ENCODE measurements at places on chromosomes 1 and 21.

- no peak for DNase-seq
Observed at GRCh38 chr1:201925981-201926645, 20.2 kb downstream of the LMOD1 start.

DNA sequence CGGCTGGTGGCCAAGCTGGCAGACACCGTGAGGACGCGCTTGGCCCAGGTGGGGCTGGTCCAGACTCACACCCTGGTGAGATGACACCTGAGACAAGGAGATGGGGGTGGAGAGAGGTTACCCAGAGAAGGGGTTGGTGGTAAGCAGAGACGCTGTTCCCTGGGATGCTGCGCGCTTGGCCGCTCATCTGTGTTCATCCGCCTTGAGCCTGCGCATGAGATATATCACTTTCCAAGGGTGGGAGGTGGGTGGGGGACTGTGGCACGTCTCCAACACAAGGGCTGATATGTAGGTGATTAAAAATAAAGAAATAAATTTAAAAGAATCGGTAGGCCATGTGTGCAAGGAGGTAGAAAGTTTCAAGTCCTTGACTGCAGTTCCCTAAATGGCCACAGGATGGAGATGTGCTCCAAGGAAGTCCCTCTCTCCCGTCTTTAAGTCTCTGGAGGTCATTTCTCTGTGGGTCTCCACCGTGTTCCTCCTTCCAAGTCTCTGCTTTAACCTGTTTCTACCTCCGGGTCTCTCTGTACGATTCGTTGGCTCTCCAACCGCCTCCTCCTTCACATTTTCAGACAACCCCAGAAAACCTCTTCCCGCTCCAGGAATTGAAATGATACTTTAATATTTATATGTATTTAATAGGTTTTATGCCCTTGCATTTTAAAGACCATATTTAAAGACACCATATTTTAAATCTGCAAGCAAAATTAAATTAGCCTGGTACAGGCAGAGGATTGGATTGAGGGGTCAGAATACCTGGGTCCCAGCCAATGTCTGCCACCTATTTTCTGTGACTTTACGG, 4.5 kb downstream of the TTC24 start:
- peak; percentile 71 for DNase-seq

GRCh38 chr1:204685236-204686006, at the start of gene LRRN2:
LRRN2 (minus strand) TSS chr1:204685738; CDS start chr1:204619992, 65,746 bp downstream.
- no peak for DNase-seq

- no peak for DNase-seq
Observed at GRCh38 chr1:156641761-156642264, at the start of gene BCAN. BCAN (plus strand) TSS chr1:156642117; CDS start chr1:156646055, 3,938 bp downstream.

- DNase-seq, result no peak
Observed at GRCh38 chr1:157403608-157404007, 148.7 kb downstream of the FCRL5 start.

- DNase-seq, result no peak
Observed at GRCh38 chr21:36839123-36839522, 127.3 kb downstream of the HLCS start.

DNA sequence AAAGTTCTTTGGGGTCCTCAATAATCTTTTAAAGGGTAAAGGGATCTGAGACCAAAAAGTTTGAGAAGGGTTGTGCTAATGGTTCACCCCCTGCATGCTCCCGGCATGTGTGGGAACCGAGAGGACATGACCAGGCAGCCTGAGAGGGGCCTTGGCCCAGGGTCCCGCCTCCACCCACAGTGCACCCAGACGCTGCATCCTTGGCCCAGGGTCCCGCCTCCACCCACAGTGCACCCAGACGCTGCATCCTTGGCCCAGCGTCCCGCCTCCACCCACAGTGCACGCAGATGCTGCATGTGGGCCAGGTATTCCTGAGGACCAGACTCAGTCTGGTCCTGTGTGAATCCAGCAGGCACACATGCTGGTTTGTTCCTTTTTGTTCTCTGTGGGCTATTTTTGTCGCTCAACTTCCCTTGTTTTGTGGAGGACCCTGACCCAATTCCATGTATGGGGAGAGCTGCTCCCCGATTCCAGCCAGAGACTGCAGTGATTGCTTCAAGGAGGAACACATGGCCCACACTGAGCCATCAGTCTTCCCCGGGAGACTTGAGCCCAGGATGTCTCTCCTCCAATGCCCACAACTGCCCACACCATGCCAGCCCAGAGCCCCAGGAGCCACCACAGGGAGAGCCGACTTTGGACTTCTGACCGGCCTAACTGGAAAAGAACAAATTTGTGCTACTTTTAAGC, 3.5 kb downstream of the NPHP4 start:
- DNase-seq, result no peak

DNA sequence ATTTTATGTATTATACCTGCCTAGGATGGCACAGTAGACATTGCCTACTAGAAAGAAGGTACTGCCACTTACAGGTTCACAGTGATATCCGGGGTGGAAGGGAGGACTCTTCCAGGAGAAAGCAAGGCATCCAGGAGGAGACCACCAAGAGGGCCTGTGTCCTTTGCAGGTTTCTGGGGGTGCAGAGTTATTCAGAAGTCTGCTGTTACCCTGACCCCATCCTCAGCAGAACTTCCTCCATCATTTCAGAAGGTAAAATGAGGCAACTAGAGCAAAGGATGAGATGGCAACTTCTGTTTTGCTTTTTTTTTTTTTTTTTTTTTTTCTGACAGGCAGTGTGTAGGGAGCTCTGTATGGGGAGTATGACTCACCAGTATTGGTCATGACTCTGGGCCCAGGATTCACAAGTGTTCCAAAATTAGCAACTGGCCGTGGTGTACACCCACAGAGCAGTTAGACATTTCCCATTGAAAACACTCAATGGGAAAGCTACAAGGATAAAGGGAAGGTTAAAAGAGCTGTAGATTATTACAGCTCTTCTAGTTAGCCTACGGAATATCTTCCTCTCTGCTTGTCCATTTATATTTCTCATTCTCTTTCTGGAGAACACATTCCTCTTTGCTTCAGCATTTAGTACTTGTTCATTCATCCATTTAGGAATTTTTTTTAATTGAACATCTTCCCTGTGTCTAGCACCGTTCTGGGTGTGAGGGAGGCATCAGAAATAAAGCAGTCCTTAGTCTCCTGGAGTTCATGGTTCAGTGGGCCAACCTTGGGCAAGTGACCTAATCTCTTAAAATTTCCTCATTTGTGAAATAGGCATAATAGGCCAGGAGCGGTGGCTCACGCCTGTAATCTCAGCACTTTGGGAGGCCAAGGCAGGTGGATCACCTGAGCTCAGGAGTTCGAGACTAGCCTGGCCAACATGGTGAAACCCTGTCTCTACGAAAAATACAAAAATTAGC, 50.5 kb upstream of the PPP2R5A start:
- no peak for DNase-seq

Data from stimulated activated CD8-positive, alpha-beta memory T cell treated with anti-CD3 and anti-CD28 coated beads, Interleukin-15, amount 100 ng/mL, for 1 hour (primary cell).